ENCODE measurements at places on chromosomes 5 and 9.

- no peak for DNase-seq
These were observed 813.9 kb upstream of the CDH10 start for GRCh38 chr5:25458628-25459027.

GRCh38 chr9:89779405-89780203 is 174.8 kb downstream of the GADD45G start:
- no peak for DNase-seq

DNA sequence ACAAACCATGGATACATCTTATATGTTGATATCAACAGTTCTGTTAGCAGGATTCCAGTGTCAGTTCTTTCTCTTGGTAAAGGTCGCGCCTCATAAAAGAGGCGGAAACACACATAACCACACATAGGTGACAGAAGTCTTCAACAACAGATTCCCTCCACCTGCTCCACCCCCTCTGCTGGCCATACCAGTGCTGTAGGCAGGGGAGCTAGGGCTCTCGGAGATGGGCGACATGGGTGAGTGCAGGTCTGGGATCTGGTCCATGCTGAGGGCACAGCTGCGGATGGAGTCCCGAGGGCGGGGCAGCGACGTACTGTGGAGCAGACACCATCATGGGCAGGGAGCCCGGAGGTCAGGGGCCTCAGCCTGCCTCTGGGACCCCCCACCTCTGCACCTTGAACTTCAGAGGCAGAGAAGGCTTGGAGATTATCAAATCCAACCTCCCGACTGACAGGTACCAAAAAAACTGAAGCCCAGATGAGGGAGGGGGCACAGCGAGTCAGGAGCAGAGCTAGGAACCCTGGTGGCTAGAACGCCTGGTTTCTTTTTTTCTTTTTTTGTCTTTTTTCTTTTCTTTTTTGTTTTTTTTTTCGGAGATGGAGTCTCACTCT is 12.0 kb upstream of the TOR2A start:
- no peak for DNase-seq

DNA sequence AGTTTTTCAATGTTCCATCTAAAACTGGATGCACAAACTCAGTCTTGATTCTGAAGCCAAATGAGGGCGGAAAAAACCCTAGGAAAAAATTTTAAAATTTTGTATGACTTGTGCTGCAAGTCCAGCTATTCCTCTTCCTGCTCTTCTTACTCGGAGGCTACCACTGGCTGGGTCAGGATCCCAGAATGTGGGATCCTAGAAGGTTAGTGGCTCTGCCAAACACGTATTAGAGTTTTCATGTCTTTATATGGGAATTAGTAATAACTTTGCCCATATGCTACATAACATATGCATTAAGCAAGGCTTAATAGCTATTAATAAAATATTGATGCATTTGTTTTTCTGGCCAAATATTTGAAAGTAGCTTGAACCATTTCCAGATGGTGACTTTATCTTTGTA is 458.3 kb downstream of the AGTPBP1 start:
- no peak for DNase-seq

GRCh38 chr5:58922461-58923171 is 339.7 kb downstream of the RAB3C start:
- peak; percentile 45 for DNase-seq

DNA sequence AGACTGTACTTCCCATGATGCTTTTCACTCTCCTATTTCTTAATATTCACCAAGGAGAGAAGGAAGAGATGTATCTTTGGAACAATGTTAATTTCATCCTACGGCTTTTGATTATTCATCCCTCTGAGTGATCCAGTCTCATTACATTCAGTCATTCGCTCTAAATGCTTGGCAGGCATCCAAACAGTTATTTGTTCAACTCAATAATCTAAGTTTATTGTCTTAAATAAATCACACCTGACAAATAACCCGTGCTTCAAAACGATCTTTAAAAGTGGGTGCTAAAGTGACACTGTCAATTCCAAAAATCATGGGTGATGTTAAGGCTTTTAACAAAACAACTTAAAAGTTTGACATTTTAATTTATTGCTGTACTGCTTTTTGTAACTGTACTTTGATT is 233.1 kb downstream of the RASEF start:
- no peak for DNase-seq

- DNase-seq: no peak
These were observed 147.4 kb upstream of the LRRTM2 start for GRCh38 chr5:139022528-139022927.

GRCh38 chr9:135822374-135822755 is 85.0 kb downstream of the CAMSAP1 start:
- DNase-seq: no peak

- no peak for DNase-seq
These were observed 108.2 kb downstream of the TTLL11 start for GRCh38 chr9:121984726-121985402.

GRCh38 chr9:26537211-26537610 is 355.4 kb downstream of the CAAP1 start:
- no peak for DNase-seq

- no peak for DNase-seq
These were observed 157.5 kb upstream of the IQGAP2 start for GRCh38 chr5:76245590-76245989.

DNA sequence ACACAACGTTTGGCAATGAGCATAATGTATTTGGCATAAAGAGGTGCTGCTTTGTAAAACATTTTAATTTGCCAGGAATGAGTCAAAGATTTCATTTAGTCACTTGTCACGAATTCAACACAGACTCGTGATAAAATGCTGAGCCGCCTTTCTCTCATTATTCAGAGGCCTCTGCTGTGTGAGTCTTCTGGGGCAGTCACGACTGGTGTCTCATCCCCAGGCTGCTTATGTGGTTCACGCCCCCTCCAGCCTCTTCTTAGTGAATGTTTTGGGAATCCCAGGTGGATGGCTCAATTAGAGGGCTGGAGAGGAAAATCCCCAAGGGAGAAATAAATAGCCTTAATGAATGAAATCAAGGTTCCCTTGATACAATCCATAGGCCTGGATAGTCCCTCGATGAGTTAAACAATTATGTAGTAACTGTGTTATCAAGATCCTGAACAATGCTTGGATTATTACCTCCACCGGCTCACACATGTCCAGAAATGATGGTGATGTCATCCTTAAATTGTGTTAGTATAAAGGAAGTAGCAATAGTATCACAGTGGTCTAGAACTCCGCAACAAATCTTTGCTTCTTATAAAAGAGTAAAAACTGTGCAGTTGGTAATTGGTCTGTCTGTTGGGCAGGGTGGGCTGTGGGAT is 192.1 kb upstream of the ADAMTS16 start:
- DNase-seq: no peak

DNA sequence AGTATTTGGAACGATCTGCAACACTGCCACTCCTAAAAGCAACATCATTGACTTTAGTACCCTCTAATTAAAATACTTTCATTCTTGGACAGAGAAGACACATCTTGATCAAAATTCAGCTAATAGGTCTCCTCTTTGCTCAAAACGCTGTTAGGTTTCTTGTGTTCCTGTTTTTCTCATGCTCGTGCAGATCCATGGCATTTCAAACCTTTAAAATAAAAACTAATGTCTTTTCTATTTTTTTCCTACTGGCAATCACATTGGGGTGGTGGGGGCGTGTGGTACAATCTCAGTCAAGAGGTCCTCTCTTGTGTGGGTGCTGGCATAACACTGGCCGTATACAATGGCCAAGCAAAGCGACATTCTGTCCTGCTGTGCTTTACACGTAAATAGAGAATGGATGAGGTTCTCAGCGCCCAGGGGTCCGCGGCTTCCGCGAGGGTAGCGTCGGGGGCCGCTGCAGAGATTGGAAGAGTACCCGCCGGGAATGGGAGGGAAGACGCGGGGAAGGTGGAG is 315 bp upstream of the GPR150 start:
- no peak for DNase-seq

DNA sequence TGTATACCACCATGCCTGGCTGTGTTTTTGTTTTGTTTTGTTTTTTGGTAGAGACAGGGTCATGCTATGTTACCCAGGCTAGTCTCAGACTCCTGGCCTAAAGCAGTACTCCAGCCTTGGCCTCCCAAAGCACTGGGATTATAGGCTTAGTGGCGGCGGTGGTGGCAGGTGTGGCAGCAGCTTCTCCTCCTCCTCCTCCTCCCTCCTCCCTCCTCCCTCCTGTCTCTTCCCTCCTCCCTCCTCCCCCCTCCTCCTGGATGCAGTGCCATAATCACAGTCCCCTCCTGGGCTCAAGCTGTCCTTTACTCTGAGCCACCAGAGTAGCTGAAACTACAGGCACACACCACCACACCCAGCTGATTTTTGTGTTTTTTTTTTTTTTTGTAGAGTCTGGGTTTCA is 71.2 kb downstream of the UHRF2 start:
- DNase-seq: no peak

DNA sequence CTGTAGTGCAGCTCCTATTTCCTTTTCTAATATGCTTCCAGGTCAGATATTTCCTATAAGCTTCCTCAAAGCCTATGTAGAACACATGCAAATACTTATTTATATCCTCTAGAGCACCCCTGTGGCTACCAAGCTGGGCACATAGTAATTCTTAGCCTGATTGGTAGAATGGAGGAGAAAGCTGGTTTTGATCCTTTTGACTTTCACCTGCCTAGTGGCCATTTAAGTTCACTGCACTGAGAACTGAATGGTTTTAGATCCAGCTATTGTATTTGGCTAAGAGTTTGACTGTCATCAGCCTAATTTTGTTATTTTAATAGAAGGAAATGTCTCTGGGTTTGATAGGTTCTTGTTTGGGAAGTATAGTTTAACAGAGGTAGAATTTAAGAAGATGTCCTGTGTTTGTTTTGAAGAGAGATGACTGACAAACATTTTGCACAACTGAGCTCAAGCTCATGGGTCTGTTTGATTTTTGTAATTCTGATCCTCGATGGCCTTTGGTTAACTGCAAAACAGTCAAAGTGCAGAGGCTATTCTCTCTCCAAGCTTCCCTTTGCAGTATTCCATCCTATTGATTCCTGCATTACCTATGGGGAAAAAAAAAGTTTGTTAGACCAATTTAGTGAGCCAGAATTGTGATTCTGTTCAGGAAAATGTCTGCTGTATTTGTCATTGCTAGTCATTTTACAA is 85.4 kb downstream of the KCNN2 start:
- DNase-seq: no peak

DNA sequence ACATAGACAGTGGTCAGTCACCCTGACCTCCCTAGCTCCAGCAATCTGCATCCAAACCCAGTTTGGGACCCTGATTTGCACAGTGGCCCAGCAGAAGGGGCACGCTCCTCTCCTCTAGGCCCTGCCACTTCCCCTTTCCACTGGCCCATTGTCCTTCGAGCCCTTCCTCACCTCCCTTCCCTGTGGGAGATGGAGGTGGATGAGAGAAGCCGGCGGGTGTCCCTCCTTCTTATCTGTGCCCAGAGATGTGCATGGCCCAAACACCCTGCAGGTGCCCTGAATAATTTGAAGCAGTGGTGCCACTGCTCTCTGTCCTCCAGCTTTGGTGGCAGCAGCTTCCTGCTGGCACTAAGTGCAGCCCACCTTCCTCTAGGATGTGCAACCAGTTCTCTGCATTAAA is 140.0 kb downstream of the BARX1 start:
- no peak for DNase-seq

DNA sequence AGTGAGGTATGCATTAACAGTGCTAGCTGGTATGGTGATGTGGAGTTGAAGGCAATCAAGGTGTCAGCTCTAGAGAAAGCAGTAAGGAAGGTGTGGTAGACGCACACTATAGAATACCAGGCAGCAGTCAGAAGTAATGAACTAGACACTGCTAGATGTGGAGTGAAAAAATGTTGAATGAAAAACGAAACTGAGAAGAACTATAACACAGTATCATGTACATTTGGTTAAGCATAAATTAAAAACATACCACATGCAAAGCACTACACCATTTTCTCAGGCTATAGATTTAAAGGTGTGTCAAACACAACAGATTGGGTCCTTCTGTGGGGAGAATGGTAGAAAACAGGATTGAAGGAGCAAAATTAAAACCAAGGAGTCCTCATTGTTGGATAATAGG is 15.4 kb downstream of the ZNF622 start:
- no peak for DNase-seq

GRCh38 chr5:96124589-96124988 is 162.9 kb upstream of the ELL2 start:
- DNase-seq: no peak

DNA sequence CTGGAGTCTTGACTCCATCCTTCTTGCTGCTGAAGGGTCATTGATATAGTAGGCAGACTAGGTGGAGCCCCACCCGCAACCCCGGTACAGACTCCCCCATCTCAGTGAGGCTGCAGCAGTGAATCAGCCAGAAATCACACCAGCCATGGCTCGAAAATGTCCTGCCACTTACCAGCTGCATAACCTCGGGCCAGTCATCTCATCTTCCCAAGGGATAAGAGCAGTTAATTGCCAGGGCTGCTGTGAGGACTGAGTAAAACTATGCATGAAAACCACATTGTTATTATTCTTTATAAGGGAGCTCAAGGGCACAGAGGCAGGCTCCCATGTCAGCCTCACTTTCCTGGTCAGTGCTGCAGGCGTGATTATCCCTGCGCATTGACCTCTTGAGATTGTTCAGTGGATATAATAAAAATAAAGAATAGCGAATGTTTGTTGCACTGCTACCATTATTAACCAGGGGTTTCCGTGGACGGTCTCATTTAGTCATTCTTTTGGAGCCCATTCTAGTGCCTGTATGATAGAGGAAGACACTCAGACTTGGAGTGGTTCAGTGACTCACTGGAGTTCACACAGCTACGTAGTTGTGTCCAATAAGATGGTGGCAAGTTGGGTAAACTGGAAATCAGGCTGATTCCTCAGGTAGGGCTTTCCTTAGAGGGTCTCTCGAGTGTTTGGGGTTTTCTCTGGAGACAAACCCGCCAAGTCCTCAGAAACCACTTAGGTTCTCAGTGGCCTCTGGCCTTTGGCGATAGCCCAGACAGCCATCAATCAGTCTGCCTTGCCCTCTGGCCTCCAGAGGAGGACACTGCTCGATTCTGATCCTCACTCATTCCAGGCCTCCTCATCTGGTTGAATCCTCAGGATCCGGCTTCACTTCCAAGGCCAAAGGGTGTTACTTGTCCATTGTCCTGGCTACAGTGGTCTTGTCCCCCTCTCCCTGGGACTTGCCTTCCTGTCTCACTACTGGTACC is 39.9 kb downstream of the COL15A1 start:
- no peak for DNase-seq

DNA sequence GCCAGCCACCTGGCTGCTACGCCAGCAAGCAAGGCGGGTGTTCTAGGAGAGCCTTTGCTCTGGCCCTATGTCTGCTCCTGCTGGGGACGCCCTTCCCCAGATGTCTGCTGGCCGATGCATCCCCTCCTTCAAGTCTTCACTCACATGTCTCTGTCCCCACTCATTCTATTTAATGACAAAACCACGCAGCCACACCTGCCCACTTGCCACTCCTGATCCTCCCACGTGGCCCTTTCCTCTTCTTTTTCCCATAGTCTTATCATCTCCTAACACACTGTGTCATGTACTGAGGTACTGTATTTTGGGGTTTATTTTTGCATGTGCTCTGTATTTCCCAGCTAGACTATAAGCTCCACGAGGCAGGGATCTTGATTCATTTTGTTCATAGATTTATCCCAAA is 62.0 kb upstream of the HRH2 start:
- DNase-seq: no peak

GRCh38 chr5:57718155-57718554 is 235.5 kb upstream of the ACTBL2 start:
- no peak for DNase-seq

- no peak for DNase-seq
These were observed 145.6 kb downstream of the HSD17B3 start for GRCh38 chr9:96156171-96156974.

- no peak for DNase-seq
These were observed 77.1 kb upstream of the KLF4 start for GRCh38 chr9:107566611-107567061.

Measured in caudate nucleus (tissue), 63 donors.